ENCODE measurements at places on chromosomes 7 and 10.

DNA sequence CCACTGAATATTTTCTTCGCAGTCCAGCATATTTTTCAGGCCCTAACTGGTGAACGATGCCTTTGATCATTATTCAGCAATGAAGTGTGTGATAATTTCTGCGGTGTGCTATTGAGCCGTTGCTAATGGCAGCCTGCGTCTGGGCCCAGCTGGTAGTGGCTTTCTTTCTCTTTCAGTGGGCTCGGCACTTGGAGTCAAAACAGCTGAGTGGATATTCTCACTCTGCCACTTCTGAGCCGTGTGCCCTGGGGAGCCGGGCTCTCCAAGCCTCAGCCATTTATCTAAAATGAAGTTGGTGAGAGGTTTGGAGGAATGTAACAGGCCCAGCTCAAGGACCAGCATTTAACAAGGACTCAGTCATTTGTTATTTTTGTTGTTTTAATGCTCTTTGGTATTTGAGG lies 87.5 kb upstream of the IFRD1 start:
- no peak for DNase-seq

- DNase-seq: no peak
Measured at GRCh38 chr7:100968031-100968430, 1.3 kb upstream of the MUC12 start.

DNA sequence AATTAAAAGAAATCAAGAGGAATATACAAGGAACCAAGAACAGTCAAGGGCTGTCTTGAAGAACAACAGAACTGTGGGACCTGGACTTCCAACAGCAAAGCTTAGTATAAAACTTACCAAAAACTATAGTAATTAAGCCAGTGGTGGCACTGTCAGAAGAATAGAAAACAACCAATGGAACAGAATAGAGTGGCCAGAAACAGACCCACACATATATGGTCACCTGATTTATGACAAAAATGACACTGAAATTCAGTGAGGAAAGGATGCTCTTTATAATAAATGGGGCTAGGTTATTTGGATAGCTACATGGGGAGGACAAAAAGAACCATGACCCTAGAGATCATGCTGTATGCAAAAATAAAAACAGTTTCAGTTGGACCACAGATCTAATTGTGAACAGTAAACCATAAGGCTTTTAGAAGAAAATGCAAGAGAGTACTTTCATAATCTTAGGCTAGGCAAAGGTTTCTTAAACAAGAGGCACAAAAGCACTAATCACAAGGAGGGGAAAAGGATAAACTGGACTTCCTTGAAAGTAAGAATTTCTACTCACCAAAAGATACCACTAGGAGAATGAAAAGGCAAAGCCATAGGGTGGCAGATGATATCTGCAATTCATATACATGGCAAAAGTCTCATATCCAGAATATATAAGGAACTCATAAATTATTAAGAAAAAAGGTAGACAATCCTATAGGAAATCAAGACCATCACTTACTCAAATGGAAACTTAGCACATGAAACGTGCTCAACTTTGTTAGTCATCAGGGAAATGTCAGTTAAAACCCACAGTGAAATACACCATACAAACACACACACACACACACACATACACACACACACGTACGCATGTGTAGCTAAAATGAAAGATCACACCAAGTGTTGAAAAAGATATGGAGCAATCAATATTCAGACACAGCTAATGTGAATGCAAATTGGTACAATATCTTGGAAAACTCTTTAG lies 20.8 kb downstream of the HYCC1 start:
- no peak for DNase-seq

DNA sequence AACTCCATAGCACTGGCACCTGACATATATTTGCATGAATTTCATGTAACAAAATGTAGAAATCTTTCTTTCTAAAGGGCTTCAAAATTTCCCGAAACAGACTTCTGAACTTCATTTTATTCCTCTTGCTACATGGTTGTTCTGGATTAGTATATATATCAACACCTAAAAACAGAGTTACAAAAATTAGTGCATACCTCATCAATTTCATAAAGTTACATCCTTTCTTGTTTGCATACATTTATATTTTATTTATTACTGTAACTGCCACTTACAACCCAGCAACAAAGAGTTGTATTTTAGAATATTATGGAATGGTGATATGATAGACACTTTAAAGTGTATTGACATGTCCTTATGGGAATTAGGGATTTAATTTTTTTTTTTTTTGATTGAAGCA lies 2.0 kb upstream of the ITGB8 start:
- DNase-seq: no peak

DNA sequence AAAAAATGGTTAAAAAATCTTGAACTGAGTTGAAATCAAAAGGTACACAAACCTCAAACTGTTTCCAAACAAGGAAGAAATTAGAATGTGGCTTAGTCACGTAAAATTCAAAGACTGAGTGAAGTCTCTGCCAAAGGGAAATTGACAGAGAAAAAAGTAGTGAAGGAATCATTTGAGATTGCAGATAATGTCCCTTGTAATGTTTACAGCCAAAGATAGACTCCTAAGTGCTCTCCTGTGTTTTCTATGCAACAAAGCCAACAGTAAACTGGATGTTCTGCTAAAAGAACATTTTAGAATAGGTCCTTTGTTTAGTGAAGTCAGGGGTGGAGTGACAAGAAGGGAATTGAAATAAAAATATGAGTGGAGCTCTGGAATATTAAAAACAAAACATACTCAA lies 117.9 kb downstream of the ITGA8 start:
- no peak for DNase-seq

DNA sequence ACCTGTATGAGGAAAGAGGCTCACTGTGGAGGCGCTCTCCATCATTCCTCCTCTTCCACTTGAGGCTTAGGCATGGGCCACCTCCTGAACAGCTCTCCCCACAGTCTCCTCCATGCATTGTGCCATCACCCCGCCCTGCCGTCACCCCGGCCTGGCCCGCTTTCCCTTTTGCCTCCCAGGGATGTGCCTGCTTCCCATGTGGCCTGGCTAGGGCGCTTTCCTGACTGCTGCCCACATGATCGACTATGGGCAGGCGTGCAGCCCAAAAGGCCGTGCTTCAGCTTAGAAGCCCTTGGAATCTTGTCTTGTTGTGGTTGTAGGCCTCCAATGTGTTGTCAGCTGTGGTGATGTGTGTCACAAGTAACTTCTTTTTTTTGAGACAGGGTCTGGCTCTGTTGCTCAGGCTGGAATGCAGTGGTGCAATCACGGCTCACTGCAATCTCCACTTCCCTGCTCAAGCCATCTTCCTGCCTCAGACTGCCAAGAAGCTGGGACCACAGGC lies 1.8 kb upstream of the ACTR3C start:
- no peak for DNase-seq
